ENCODE measurements at places on chromosomes 7 and 10.

DNA sequence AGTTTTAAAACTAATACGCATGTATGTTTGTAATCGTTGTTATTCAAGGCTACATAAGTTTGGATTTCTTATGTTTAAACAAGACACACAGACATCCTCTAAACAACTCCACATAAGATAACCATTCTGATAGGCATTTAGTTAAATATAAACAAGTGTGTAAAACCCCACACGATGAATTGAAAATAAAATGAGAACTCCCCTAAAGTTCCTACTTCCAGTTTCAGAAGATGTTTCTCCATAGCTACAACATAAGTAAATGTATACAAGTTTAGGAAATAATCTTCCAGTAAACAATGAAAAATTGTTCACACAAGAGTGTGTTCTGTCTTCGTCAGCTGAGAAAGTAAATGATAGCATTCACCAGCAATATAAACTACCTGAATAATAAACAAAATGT is 246.8 kb downstream of the RNLS start:
- DNase-seq = no peak

DNA sequence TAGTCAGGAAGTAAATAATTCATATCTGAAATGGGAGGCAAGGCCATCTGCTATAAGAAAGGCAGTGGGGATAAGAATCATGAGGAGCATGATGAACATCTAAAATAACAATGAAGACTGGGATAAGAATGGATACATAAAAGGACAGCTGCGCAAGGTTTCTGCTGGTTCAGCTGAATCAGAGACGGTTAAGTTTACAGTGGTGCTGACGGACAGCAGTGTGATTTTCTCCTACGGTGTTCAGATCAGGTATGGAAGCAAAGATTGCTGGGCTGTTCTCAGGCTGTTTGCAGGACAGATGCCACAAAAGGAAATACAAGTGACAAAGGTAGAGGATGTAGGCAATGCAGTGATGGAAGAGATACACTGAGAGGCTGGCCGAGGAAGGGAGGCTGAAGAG is 8.4 kb downstream of the CYCS start:
- DNase-seq = no peak

GRCh38 chr7:97019710-97020225 is 4.9 kb downstream of the DLX5 start:
- no peak for DNase-seq

DNA sequence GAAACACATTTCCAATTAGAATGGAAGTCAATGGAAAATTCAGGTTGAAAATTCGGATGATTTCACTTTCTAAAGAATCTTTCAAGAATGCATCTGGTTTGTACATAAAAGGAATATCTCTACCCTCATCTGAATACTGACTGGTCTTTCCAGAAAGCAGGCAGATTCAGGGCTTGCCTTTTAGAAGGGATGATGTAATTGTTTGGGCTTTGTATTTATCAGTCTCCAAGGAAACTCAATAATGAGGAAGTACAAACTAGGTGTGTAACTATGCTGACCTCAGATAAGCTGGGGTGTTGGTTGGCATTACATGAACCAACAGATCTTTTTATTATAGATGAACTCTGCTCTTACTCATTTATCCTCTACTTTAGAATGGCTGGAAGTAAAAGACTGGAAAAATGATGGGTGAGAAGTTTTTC is 24.1 kb downstream of the PDLIM1 start:
- DNase-seq = no peak

GRCh38 chr10:120931423-120931822 is 80.3 kb downstream of the WDR11 start:
- DNase-seq = no peak

- no peak for DNase-seq
Observed at GRCh38 chr10:84321902-84322301, 6.5 kb upstream of the CCSER2 start.

DNA sequence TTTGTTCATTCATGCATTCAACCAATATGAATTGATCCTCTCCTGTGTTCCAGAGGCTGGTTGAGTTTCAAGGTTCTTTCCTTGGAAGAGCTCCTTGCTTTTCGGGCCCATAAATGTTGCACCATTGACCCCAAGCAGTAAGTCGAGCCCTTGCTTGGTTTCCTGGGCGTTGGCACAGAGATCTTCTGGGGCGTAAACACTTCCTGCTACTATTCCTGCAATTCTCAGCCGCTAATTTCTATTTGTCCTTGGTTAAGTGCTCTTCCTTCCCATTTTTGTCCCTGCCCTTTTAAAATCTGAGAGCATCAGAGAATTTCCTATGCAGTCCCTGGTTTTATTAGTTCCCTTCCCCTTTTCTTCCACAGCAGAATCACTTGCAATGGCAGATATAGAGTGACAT is 44.1 kb upstream of the ADRB1 start:
- DNase-seq = no peak

- DNase-seq = no peak
Observed at GRCh38 chr7:85167636-85168035, 19.2 kb downstream of the SEMA3D start.

DNA sequence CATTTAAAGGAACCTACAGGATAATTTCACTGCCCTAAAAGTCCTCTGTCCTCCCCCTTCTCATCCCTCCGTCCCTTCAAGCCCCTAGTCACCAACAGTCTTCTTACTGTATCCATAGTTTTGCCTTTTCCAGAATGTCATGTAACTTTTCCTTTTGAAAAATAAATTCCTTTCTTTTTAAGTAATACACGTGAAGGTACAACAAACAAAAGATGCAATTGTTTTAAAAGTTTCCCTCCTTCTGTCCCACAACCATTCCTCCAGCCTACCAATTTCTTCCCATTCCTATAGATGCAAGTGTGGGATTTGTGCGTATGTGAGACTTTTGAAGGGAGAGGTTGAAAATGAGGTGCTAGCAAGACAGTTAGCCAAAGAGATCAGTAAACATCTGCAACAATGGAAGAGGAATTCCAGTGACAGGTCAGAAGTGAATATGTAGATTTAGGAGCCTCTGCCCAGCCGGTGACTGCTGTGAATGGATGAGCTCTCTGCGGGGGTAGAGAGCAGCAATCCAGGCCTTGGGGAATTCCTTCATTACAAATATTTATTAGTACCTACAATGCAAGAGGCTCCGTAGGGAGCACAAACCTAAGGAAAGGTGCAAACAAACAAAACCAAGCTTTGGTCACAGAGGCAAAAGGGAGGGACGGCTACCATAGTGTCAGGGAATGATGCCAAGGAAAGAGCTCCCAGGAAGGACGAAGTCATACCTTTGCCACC is 243.6 kb downstream of the SKIDA1 start:
- DNase-seq = no peak

GRCh38 chr7:41472427-41473125 is 230.3 kb downstream of the INHBA start:
- DNase-seq = no peak

- DNase-seq = no peak
Observed at GRCh38 chr10:91002656-91003055, 81.8 kb upstream of the ANKRD1 start.

All from chondrocyte (in vitro differentiated cells).